ENCODE measurements at places on chromosomes 7 and 10.
A peak's percentile ranks its signal among the peaks of the same experiment; 100 is the strongest.

DNA sequence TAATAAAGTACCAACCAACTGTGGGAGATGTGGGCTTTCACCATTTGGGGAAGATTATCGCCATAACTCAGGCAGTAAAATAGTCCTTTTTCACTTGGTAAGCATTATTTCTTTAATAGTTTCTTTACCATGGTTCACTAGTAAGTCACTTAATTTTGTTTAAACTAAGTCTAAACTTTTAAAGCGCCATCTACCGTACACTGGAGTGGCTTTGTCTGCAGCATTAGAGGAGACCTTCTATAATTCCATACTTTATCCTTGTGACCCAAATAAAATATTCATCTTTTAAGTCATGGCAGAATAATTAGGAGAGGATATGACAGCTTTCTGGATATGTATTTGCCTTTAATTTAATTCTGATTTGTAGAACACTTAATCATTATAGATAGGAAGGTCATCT lies 468.0 kb downstream of the MAGI2 start:
- no peak for DNase-seq

GRCh38 chr10:124959564-124959963 lies 17.6 kb downstream of the ZRANB1 start:
- DNase-seq: no peak

DNA sequence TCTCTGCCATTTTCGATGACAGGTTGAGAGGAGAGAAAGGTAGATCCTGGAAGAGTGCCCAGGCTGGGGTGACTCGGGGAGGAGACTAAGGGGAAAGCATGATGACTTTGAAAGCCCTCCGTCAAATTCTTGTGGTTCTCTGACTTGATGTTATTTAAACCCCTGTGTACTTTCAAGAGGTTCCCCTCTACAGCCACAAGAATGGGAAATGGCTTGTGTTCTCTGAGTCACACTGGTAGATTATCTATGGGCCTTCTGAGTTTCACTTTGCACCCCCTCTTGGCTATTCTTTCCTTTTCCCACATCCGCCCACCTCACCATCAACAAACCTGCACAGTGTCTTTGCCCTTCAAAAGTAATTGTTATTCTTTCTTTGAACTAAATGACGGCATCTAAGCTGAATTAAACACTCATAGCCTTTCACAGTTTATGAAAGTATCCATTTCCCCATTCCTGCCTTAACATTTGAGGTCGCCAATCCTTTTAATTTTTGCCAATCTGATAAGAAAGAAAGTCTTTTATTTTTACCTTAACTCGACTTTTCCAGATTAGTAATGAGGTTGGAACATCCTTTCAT lies 24.1 kb downstream of the PRF1 start:
- DNase-seq: peak; percentile 33

- no peak for DNase-seq
Measured at GRCh38 chr7:95993380-95993779, 221.0 kb downstream of the DYNC1I1 start.

DNA sequence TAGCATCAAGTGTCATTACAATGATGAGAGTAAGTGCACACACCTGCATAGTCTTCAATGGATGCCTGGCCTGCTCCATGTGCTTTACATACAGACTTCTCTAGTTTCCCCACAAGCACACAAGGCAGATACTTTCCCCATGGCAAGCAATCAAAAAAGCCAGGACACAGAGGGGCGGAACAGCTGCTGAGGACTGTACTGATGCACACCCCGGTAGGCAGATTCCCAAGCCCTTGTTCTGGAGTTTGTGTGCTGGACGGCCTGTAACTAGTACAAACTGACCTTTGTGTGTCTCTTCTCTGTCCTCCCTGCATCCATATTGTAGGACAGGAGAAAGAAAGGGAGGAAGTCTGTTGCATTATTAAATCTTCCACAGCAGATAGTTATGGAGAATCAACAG lies 25.8 kb downstream of the UBE2D4 start:
- DNase-seq: no peak

DNA sequence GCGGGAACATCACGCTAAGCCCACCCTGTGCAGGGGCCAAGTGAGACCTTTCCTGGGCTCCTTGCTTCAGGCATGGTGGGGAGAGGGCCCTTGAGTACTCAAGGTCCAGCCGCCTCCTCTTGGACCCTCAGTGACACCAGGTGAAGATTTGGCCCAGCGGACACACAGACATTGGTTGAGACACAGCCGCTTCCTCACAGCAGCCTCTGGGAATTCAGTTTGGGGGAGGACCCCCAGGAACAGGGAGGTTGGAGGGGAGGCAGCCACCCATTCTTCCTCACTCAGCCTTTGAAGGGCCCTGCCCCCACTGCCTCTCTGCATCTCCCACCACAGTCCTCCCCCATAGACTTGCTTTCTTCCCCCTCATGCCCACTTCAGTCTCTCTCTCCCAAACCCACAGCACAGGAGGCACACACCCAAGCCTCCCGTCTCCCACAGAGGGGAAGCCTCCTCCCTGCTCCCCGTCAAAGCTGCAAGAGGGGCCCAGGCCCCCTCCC lies 31.9 kb downstream of the ANXA8 start:
- DNase-seq: no peak

DNA sequence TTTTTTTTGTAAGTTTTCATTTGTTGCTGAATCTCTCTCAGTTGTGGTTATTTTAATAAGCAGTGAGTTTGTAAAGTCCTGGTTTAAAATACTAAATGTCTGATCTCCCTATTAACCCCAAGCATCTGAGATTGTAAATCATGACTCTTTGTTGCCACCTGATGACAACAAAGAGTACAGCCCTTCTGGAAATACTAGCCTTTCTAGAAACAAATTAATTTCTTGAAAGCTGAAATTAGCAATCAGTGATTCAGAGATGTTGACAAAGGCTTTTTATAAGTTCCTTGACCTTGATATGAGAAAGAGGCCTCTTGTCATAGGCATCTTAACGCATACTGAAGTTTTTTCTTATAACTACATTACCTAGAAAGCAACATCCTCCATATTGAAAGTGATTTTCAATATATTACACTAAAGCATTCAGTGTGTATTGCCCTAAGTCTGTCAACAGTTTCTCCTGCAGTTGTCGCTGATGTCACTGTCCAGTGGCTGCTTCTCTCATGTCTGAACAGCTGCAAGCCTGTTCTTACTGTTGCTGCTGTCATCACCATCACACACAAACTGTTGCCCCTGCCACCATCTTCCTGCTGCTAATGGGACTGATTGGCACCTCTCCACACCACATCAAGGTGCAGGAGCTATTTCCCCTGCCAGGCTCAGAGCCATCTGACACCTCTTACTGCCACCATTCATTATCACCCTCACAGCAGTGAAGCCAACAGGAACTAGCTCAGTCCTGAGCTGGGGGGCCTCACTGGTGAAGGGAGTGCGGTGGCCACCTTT lies 95.1 kb upstream of the LRGUK start:
- no peak for DNase-seq
